ENCODE measurements at places on chromosomes 2 and 18.

DNA sequence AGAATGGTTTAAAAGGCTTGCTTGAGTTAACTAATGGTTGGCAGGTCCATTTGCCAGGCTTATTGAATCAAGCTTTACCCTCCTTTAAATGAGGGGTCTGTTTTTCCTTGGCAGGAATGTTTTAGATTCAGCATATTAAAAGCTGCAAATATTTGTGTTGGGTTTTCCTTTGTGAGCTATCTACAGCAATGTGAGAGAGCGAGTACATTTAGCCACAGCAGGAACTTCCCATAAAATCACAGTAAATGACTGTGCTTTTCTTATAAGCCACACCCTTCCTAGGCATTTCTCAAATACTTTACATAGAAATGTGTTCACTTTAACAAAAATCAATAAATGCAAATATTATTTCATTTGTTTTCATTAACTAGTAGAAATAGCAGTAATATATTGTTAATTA is 23.9 kb downstream of the CALCRL start:
- peak; percentile 35 for DNase-seq

GRCh38 chr2:102449370-102449974 is 23.6 kb upstream of the SLC9A4 start:
- peak; percentile 64 for DNase-seq

DNA sequence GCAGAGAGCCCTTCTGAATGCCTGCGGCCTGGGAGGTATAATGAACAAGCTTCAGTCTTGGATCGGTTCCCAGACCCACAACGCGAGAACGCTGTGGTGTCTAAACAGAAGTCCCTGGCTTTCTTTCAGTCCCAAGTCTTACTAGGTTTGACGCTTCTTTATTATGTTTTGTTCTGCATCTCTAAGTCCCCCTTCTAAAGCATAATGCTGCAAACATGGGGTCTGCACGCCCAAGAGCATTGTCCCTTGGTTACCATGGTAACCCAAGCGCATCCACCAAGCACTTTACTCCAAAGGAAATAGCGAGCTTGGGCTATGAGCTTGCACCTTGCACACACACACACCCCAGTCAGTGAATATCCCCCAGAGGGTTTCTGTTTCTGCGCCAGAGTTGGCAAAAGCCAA is 193.7 kb downstream of the INO80D start:
- peak; percentile 36 for DNase-seq

DNA sequence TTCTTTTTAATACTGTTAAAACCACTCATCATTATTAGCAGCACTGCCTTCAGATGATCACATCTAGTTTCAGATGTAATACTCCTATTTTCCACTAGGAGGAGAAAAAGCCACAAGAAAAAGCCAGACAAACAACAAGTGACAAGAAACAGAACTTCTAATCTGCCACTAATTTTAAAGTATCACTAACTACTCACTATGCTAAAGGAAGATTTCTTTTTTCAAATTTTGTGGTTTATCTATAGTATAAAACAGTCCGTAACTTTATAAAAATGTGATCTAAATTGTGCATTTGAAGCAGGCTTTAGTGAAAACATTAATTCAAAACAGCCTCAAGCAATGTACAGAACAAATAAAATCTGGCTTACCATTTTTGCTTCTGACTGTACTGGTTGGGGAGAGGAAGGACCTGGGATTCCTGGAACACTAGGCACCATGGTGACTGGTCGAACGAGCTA is 56.8 kb downstream of the ATF2 start:
- peak; percentile 57 for DNase-seq

GRCh38 chr2:3142210-3142609 is 235.4 kb downstream of the EIPR1 start:
- no peak for DNase-seq

GRCh38 chr2:24015562-24016375 is 5.9 kb downstream of the MFSD2B start:
- peak; percentile 75 for DNase-seq
